GOT3 (cell line): ENCODE measurements at places on chromosomes 12 and 14.

DNA sequence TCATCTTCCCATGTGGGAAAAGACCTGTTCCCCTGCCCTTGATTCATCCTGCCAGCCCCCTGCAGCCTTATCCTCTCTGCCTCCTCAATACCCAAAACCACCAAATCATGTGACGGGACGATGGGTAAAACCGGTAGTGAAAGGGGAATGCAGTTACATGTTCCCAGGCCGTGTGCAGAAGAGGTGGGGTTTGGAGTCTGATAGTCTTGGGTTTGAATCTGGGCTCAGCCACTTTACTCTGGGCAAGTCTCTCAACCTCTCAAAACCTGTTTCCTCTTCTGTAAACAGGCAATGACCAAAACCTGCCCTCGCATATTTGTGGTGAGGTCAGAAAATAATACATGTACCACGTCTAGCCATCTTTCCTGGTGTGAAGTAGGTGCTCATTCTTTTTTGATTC lies 123.0 kb downstream of the PLXNC1 start:
- no peak for DNase-seq

- no peak for DNase-seq
These were observed 7.5 kb downstream of the UTP20 start for GRCh38 chr12:101287357-101287756.

GRCh38 chr12:105401198-105401597 lies 70.7 kb downstream of the C12orf75 start:
- DNase-seq = no peak

DNA sequence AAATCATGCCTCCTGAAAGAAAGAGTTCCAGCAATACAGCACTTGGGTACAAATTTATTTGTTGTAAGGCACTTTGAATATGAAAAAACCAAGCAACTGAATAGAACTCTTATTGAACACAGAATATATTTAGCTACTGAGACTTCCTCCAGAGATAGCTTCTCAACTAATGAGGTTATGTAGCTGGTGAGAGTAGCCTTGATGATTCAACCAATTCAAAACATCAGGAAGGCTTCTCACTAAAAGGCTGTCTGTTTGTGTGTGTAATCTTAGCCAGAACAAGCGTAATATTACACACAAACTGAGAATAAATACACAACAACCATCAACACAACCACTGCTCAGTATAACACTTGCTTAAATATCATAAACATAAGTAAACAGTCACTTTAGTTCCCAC lies 20.4 kb downstream of the EIF2B2 start:
- DNase-seq = no peak
